ACHN (cell line): ENCODE measurements at places on chromosomes 16 and 17.

DNA sequence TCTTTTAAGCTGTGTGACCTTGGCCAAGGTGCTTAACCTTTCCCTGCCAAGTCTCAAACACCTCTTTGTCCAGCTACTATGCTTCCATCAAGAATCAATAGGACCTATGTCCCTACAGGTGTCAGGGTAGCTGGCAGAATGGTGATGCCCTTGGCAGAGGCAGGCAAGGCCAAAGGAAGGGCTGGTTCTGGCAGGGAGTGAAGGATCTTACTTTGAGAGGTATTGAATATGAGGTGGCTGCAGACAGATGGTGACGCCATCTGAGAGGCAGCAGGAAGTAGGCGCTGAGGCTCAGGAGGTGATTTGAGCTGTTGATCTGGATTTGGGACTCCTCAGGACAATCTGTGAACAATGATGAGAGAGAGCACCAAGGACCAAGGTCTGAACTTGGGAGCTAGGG is 12.5 kb downstream of the ABCC3 start:
- no peak for DNase-seq

DNA sequence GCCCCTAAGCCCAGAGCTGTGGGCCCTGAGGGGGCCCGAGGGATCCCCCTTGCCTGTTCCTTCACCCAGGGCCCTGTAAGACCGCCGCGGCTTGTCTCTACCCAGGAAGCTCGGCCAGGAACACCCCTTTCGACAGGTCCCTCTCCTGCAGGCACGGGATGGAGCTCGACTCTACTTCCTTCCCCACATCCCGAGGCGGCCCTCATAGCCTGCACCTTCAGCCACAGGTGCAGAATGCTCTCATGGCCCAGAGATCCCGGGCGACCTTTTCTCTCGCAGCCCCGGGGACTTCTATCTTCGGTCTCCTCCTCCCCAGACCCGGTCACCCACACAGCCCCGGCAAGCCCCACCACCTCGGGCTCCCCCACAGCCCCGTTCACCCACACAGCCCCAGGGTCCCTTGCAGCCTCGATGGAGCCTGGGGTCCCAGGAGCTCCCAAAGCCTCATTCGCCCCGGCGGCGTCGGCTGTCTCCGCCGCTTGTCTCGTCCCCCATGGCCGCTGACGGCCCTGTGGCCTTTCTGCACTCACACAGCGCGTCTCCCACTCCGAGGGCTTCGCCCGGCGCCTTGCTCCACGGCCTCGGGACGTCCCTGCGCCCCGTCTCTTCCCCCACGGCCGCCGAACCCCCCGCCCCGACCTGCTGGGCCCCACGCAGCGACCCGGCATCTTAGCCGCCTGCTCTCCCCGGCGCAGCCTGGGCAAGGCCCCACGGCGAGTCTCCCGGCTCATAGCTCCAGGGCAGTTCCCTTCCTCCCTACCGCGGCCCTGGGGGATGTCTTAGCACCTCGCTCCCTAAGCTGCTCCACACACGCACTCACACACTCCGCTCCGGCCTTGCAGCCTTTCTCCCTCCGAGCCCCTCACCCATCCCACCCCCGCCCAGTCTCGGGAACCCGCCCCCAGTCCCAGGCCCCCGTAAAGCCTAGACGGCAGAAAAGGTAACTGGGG is 650 bp downstream of the KIAA0753 start:
- DNase-seq, result peak; percentile 53

DNA sequence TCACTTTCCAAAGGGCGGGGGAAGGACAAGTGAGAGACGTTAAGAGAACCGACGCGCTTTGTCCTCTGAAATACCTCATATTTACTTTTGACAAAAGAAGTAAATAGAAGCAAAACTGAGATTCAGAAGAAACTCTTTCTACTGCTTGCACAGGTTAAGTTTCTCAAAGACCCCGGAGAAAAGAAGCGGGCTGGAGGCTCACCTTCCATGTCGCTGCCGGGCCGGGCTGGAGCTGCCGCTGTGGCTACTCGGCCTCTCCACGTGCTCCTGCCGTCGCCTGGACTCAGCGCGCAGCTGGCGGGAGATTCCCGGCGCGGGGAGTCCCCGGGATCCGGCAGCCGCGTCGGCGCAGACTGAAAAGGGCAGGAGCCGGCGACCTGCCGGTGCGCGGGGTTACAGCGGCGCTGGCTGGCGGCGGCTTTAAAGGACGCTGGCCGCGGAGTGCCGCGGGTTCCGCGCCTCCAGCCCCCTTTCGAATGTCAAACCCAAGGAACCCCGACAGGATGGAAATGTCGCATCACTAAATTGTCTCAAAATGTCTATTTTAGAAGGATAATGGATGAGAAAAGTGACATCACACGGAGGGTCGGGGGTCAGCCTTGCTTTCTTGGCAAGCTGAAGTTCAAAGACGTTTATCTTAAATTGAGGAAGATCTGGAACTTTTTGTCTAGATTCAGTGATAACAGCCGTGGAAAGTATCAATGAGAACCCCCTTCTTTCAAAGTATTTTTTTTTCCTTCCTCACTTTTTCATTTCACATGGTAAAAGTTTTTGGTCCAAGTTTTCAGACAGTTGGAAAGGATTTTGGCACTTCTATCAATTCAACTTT is at the start of gene IKZF3:
Gene IKZF3, minus strand, starts transcription at position 395 of the 829 bp plus-strand sequence. Its CDS starts 186 bp downstream, at position 209.
- peak; percentile 46 for DNase-seq

GRCh38 chr16:48958681-48959080 is 323.0 kb downstream of the CBLN1 start:
- no peak for DNase-seq

GRCh38 chr17:81118308-81119221 is 46.7 kb upstream of the PVALEF start:
- DNase-seq, result no peak

DNA sequence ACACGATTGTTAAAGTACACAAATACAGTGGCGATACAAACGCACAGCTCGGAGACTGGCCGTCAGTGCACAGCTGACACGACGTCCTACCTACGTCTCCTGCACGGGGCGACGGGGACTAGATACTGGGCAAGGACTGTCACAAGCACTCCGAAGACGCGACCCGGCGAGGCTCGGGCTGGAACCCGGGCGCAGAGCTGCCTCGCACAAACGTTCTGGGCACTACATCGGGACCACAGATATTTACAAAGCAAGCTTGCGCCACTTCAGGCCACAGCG is 13.8 kb downstream of the SLC16A3 start:
- DNase-seq, result no peak

- DNase-seq, result no peak
Observed at GRCh38 chr16:84670063-84670462, 21.8 kb downstream of the KLHL36 start.

DNA sequence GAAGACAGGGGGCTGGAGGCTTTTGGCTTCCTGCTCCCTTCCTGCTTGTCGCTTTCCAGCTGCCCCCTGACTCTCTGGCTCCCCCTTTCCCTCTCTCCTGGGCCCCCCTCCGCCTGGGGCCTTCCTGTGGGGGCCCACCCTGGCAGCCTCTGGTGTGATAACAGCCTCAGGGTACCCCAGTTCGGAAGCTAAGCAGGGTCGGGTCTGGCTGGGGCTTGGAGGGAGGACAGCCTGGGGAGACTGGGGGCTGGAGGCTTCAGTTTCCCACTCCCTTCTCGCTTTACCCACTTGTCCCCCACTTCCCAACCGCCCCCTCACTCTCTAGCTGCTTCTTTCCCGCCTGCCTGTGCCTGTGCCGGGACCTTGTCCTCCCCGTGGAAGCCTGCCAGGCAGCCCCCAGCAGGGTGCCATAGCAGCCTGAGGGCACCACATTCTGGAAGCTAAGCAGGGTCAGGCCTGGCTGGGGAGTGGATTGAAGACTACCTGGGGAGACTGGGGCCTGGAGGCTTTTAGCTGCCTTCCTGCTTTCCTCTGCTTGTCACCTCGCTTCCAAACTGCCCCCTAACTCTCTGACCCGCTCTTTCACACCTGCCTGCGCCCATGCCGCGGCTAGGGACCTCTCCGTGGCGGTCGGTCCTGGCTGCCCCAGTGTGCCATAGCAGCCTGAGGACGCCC is 2275.5 kb downstream of the TP53TG3F start:
- DNase-seq, result no peak

DNA sequence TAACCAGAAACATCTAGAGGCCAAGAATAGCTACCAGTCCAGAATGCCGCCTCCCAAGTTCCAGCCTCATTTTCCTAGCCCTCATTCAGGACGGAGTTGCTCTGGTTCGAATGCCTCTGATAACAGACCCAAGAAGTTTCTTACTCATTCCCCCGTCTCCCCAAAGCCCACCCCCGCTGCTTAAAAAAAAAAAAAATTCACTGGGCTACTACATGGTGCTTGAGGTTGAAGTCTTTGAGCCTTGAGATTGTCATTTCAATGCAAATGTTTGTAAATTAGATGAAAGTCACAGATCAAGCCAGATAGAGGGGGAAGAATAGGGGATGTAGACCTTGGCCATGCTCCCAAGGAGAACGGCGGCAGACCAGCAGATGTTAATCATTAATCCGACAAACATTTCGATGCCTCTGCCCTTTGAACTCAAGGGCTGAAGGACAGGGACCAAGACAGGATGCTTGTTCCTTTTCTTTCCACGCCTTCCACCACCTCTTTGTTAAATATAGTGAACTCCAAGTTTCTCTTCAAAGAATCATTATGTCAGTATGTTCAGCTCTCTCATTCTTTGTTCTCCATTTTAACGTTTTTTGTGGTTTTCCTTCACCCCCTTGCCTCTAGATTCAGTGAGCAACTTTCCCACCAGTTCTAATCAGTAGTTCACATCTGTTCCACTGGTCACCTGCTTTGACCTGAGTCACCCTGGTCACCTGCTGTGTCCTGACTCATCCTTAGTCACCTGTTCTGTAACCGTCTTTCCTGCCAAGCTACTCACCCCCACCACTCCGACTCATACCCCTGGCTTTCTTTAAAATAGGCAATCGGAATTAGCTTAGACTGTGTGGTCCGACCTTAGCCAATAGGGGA is 190.3 kb downstream of the CPPED1 start:
- DNase-seq, result peak; percentile 94

- DNase-seq, result no peak
Observed at GRCh38 chr16:23485841-23486240, 24.5 kb downstream of the GGA2 start.

GRCh38 chr16:51041546-51041945 is 109.5 kb downstream of the SALL1 start:
- DNase-seq, result no peak

DNA sequence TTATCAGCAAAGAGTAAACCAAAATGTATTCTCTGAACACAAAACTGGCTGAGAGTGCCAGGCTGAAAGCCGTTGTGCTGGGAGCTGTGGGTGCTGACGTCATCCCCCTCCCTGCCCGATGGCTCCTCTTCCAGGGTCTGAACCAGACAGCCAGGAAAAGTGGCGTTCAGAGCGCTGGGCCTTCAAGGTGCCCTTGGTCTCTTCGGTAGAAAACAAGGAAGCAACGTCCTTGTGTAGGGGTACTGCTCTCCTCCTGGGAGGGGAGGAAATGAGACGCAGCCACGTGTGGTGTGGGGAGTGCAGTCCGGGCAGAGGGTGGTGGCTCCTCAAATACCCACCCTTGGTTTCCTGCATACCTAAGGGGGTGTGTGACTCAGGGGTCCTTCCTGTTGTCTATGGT is 394.7 kb downstream of the SEC14L1 start:
- no peak for DNase-seq

GRCh38 chr16:58507963-58508670 is 7.2 kb upstream of the SETD6 start:
- no peak for DNase-seq

- no peak for DNase-seq
Observed at GRCh38 chr17:58280480-58281217, at the start of gene MPO. TSS of gene MPO (minus strand) at chr17:58280935. CDS start at chr17:58280758, 177 bp downstream.

GRCh38 chr17:44360144-44360533 is 3.5 kb downstream of the FAM171A2 start:
- DNase-seq, result no peak

GRCh38 chr17:75645889-75646637 is 12.8 kb downstream of the SMIM5 start:
- DNase-seq, result peak; percentile 98

DNA sequence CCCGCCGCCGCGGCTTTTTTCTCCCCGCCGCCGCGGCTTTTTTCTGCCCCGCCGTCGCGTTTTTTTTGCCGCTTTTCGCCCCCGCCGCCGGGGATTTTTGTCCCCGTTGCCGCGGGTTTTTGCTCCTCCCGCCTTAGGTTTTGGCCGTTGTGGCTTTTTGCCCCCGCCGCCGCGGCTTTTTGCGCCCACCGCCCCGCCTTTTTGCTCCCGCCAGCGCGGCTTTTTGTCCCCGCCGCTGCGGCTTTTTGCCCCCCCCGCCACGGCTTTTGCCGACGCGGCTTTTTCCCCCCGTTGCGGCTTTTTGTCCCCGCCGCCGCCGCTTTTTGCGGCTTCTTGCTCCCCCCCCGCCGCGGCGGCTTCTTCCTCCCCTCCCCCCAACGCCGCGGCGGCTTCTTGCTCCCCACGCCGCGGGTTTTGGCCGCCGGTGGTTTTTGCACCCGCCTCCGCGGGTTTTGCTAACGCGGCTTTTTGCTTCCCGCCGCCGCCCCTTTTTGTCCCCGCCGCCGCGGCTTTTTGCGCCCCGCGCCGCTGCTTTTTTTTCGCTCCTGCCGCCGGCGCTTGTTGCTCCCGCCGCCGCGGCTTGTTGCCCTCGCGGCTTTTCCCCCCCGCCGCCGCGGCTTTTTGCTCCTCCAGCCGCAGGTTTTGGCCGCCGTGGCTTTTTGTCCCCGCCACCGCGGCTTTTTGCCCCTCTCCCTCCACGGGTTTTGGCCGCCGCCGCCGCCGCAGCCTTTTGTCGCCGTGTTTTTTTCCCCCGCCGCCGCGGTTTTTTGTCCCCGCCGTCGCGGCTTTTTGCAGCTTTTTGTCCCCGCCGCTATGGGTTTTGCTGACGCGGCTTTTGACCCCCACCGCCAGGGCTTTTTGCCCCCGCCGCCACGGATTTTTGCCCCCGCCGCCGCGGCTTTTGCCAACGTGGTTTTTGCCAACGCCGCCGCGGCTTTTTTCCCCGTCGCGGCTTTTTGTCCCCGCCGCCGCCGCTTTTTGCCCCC is 150.3 kb downstream of the KCNJ18 start:
- DNase-seq, result no peak

DNA sequence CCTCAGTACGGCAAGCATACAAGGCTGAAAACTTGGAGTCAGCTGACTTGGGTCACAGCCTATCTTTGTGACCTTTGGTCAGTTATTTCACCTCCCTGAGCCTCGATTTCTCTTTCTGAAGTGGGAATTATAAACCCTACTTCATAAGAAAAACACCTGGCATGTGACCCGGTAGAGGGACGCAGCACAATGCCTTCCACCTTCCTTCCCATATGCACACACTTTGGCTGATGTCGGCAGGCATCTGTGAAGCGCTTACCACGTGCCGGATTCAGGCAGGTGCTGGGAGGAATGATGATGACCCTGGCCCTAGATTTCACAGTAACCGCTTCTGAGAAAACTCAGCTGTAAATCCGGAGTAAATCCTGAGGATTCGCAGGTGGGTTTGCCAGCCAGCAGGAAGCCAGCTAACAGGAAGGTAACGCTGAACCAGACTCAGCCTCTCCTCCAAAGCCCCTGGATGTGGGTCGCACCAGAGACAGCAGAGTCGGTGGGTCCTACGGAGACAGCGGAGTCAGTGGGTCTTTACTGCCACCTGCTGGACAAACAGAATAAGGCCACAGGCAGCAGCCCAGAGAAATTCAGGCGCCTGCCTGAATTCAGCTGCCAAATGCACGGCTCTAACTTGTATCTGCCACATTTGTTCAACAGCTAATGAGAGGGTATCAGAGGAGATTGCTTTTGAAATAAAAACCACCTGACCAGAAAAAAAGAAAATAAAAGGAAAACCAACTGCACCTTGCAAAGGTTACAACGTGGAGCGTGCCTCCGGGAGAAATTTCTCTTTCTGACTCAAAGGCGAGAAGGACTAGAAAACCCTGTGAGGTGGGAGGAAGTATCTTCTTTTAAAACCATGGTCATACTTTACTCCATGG is 16.6 kb downstream of the COPRS start:
- peak; percentile 64 for DNase-seq
